ENCODE measurements at places on chromosomes 7 and 10.

- DNase-seq = no peak
Measured at GRCh38 chr10:78331391-78331922, 297.8 kb downstream of the RPS24 start.

GRCh38 chr7:158096582-158096981, 491.0 kb downstream of the PTPRN2 start:
- DNase-seq = no peak

- no peak for DNase-seq
Measured at GRCh38 chr10:132557696-132558515, 20.3 kb downstream of the INPP5A start.

DNA sequence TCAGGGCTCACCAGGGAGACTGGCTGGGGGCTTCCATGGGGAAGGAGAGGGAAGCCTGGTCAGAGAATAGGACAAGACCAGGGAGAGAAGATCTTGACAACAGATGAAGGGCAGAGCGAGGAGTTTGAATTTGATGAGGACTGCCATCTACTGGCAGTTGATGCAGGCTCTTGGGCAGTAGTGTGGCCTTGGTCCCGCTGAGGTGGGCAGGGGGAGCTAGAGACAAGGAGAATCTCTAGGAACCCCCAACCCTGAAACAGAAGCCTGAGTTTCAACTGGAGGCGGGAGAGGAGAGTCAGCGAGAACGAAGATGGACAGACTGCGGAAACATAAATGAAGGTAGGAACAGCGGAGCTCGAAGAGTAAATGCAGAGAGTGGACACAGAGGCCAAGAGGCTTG, 81.0 kb downstream of the PPP1R3C start:
- DNase-seq = no peak

DNA sequence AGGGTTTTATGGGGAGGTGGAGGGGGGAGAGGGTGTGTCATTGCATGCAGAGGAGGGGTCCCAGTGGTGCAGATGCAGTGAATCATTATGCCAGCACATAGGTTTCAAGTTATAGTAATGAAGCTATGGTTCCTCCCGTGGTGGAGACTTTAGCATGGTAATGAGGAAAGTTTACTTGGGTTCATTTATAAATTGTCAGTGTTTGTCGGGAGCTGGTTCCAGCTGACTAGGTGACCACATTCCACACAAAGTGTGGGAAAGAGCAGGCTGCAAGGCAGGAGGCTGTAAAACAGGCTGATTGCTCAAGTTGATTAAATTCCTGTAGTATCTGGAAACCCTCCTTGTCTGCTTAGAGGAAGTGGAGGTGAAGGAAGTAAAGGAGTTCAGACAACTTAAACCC, 78.9 kb downstream of the SRI start:
- DNase-seq = no peak

DNA sequence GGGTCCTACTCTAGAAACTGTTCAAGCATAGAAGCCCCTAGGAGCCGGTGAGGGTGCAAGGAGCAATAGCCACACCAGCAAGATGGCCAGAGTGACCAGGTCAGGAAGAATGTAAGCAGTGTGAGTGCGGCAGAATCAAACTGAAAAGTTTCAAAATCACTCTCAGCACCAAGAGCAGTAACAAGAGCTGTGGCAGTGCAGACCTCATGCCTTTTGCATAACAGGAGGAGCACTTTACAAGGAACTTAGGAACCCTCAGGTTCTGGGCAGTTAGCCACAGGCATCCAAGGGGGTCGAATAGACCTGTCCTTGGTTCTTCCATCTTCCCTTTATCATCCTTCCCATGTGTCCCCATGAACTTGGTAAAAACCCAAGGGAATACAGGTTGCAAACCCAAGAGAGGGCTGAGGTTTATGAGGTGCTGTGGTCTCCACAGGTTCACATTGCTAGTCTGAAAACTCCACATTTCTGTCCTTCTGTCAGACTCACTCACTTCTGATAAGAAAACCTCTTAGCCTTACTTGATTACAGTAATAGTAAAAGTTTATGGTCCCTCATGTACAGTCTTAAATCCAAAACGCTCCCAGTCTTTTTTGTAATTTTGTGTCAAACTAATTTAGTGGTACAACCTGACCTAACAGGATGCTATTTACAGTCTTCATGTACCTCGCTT, 78.4 kb downstream of the PON1 start:
- DNase-seq = no peak

GRCh38 chr7:139089118-139089517, 20.4 kb downstream of the ZC3HAV1 start:
- no peak for DNase-seq

GRCh38 chr10:116670706-116671105, 50.0 kb downstream of the PNLIPRP2 start:
- no peak for DNase-seq

GRCh38 chr7:108063520-108063933, 60.6 kb upstream of the LAMB1 start:
- peak; percentile 2 for DNase-seq

- DNase-seq = no peak
Measured at GRCh38 chr7:42492920-42493319, 255.9 kb upstream of the GLI3 start.

DNA sequence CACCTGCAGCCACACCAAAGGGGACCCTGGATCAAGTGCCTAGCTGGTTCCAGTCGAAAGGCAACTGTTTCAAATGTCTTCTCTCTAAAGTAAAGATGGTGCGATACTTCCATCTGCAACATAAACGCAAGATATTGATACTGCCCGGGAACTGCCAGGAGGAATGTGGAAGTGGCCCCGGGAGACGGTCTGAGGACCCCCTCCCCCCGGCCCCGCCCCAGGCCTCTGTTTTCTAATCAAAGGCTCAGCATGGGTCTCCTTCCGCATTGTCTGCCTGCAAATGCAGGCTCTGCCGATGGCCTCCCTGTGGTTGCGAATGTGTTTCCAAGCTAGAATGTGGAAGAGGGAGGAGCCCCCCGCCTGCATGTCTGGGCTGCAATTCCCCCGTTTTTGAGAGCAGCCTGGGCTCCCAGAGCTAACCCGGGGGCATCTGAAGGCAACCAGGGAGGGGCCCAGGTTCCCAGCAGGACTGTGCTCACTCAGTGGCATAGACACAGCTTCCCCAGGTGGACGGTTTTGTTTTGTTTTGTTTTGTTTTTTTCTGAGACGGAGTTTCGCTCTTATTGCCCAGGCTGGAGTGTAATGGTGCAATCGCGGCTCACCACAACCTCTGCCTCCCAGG, 223.9 kb upstream of the PPP2R2D start:
- DNase-seq = no peak

GRCh38 chr10:79559726-79560125, 481 bp downstream of the SFTPA2 start:
- DNase-seq = no peak

GRCh38 chr7:149765399-149766121, 7.8 kb downstream of the ZNF467 start:
- no peak for DNase-seq

DNA sequence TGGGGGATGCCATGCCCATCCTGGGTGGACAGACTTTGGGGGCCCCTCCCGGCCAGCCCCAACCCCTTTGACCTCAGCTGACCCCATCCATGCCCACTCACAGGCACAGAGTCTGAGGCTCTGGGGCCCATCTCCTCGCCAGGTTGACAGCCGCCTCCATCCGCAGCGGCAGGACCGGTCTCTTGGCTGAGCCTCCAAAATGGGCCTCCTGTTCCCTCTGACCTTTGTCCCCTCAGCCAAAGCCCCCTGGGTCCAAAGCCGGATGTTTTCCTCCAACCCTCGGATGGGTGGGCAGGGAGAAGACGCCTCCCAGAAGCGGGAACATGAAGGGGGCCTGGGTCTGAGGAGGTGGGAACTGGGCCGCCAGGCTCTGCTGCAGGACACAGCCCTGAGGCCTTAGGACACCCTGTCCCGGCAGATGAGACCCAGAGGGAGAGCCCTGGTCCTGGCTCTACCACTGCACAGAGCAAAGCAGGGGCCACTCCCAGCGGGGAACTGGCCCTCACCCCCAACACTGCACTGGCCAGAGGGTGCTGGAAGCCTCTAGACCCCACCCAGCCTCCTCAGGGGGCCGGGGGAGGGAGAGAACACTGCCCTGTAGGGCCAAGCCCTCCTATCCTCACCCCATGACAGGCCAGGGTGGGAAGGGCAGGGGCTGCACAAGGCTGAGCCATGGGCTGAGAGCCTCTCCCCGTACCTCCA, 12.6 kb downstream of the PDGFA start:
- DNase-seq = no peak

- DNase-seq = no peak
Measured at GRCh38 chr10:22560913-22561239, 153.5 kb downstream of the PIP4K2A start.

- no peak for DNase-seq
Measured at GRCh38 chr10:131250454-131251145, 60.9 kb downstream of the TCERG1L start.

- no peak for DNase-seq
Measured at GRCh38 chr7:138004046-138004445, 2.2 kb upstream of the CREB3L2 start.

DNA sequence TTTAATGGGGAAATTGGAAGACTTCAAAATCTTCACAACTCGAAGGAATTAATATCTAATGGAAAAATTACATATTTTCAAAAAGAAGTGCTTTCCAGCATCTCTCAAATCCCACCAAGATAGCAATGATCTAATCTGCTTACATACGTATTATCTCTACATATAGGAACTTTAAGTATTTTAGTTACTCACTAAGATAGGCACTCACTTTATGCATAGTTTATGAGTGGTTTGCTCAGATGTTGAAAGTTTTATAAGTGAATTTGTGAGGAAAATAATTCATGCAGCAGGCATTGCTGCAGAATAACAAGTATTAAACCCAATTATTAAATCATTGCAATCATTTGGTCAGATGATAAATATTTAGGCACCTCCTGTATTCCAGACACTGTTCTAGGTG, 2.3 kb upstream of the CYTH3 start:
- no peak for DNase-seq

DNA sequence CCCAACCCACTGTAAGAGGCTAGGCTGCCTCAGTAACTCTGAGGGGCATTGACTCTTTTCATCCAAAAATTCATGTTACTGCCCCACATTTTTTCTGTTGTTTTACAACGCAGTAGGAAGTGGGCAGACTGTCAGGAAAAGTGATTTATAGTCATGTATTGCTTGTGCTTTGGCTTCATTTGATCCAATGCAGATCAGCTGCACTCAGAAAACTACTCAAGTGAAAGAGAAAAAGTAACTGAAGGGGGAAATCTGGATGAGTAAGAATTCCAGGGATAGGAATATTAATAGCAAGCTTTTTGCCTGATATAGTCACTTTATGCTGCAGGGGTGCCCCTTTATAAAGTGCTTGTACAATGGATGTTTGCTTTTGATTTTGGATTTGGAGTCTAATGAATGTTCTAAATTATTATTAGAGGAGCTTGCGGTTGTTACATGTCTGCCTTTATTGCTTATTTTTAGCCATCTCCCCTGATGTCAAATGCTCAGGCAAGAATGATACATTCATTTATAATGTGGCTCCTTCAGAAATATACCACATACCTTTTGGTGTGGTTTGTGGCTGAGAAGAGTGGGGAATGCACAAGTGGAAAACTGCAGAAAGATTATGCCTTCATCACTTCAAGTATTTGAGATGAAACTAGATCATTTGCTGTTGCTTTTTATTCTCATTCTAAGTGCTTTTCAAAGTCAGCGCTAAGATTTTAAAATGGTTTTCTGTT, 86.1 kb downstream of the EGFR start:
- DNase-seq = no peak

DNA sequence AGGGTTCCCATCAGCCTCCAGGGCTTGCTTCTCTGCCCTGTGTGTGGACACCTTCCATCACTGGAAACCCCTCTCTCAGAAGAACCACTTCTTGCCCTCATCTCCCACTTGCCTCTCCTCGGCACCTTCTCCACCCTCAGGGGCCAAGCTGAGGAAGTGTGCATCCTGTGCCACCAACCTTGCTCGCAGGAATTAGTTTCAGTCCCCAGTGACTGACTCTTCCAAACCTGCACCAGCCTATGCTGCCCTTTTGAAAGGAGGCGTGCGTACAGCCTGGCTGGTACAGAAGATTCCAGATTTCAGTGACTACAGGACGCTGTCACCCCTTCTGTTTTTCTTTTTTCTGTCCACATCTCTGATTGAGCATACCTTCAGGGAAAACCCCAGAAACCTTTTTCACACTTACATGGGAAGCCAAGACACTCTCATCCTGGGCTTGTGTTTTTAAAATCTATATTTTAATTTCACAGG, 67.1 kb downstream of the IKZF1 start:
- no peak for DNase-seq

- DNase-seq = no peak
Measured at GRCh38 chr10:106941297-106942034, 223.0 kb downstream of the SORCS1 start.

DNA sequence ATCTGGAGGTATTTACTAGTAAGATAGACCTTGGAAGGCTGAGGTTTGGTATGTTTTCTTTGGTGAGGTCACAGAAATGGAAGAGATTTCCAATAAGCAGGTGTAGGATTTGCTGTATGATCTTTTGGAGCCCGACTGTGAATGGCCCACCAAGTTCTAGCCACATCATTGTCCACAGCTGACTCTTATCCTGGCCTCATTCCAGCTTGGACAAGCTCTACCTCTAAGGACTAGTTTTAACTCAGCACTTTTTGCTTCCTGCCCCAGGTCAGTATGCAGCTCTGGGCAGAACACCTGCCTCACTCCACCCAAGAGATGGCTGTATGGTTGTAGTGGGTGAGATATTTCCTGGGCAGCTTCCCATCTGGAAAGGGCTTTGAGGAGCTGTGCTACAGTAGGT, 6.1 kb upstream of the CPA4 start:
- no peak for DNase-seq

All from GM12864 (cell line).